Retinal pigment epithelial cell (primary cell): ENCODE measurements at places on chromosomes 13 and 19.

DNA sequence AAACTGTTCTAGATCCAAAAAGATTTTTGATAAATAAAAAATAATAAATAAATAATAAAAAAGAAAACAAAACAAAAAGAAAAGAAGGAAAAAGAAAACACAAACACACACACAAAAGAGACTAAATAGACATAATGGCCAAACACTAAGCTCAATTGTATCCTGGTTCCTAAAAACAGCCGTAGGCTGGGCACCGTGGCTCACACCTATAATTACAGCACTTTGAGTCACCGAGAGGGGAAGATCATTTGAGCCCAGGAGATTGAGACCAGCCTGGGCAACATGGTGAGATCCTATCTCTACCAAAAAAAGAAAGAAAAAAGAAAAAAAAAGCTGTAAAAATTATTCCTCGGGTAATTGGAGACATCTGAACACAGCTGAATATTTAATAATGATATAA is 8.9 kb downstream of the ETHE1 start:
- DNase-seq: no peak

GRCh38 chr13:59474696-59475095 is 689.0 kb downstream of the DIAPH3 start:
- no peak for DNase-seq

GRCh38 chr19:10294368-10294697 is 4.6 kb downstream of the ICAM5 start:
- DNase-seq: no peak

GRCh38 chr13:50685491-50685890 is 158.0 kb downstream of the DLEU7 start:
- DNase-seq: peak; percentile 92

DNA sequence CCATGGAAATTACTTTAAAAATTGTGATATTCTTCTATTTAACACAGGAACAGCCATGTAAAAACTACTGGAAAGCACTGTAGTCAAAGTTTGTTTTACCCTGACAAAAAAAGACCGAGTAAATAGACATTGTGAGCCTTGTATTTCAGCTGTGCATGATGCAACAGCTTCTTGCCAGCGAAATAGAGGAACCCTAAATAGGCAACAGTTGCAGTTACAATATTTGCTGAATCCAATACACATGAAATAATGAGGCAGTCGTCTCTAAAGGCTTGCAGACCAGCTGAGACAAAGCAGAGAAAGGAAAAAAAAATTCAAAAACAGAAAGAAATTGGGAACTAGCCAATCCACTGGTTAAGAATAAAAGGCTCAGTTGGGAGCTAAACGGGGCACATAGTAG is 1001.1 kb downstream of the OLFM4 start:
- no peak for DNase-seq

DNA sequence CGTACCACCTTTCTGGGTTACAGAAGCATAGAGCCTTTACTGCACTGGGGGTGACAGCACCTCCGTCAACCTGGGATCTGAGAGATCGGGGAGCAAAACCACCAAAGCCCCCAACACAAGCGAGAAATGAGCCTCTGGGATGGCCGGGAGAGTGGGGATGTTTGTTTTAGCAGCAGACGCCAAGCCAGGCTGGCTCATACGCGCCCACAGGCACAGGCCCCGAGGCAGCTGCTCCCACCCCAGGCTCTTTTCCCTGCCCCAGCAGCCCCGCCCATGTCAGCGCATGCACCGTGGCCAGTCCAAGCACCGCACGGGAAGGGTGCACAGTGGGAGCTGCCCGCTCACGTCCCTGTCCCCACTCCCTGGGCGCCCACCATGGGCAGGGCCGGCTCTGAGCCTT is 8.5 kb downstream of the PIP5K1C start:
- DNase-seq: no peak

GRCh38 chr19:31503211-31503610 is 154.0 kb upstream of the TSHZ3 start:
- no peak for DNase-seq

- peak; percentile 51 for DNase-seq
Observed at GRCh38 chr13:105773863-105774538, 761.5 kb downstream of the EFNB2 start.

DNA sequence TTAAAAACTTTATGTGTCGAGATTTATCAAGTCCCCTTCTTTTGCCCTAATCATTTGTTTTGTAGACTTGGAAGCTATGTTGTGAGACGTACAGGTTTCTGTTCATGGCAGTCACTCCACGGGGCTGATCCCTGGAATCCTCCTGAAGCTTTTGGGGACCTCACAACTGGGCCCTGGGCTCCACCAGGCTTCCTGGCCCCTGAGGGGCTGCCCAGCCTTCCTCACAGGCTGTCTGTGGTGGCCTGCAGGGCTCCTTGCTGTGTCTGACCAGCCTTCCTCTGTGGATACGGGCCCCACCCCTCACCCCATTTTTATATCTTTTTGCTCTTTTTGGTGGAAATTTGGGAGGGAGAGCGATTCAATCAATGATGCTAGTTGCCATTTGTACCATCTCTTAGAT is 38.1 kb downstream of the CHST8 start:
- DNase-seq: no peak

DNA sequence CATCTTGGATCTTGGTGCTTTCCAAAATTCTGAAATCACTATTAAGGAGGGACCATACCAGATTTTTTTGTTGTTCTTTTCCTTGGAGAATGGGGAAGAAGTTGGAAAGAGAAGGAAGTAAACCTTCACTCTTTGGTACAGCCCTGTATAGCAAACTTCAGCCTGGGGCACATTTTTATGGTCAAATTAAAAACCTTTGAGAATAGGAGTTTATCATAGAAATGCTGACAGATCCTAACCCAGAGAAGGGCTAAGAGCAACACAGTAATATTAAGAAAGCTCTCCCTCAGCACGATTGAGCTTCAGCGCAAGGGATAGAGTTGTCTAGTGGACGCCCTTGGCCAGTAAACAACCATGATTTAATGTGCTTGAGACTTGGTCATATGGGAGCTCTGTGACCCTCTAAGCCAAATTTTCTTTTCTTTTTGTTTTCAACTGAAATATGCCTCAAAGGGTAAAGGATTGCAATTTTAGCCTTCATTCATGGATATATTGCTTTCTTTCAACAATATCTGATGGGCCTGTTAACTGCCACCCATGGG is 294.3 kb upstream of the MAB21L1 start:
- DNase-seq: no peak

GRCh38 chr13:110334841-110335490 is 27.9 kb downstream of the COL4A2 start:
- DNase-seq: no peak

DNA sequence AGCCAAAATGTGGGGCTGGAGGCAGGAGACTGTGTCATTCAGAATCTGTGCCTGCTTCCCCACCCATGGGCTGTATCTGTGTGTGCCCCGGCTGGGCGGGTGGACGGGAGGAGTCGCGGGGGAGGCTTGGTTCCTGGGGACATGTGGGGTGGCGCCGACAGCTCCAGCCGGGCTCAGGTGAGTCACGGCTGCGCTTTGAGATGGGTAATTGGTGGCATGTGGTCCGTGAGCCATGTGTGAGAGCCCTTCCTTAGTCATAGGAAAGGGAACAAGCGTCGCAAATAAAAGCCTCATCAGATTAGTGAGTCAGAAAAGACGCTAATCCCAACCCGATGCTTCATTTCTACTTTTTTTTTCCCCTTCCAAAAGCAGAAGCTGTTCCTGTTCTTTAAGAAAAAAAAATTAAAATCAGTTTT is 118.6 kb upstream of the ZNF536 start:
- peak; percentile 47 for DNase-seq

GRCh38 chr13:108777421-108778420 is 148.3 kb downstream of the MYO16 start:
- no peak for DNase-seq

DNA sequence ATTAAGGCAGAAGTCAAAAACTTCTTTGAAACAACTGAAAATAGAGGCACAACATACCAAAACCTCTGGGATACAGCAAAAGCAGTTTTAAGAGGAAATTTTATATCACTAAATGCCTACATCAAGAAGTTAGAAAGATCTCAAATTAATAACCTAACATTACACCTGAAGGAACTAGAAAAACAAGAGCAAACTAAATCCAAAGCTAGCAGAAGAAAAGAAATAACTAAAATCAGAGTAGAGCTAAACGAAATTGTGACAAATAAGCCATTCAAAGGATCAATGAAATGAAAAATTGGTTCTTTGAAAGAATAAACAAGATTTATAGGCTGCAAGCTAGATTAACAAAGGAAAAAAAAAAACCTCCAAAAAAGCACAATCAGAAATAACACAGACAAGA is 2.5 kb upstream of the GPR42 start:
- no peak for DNase-seq

DNA sequence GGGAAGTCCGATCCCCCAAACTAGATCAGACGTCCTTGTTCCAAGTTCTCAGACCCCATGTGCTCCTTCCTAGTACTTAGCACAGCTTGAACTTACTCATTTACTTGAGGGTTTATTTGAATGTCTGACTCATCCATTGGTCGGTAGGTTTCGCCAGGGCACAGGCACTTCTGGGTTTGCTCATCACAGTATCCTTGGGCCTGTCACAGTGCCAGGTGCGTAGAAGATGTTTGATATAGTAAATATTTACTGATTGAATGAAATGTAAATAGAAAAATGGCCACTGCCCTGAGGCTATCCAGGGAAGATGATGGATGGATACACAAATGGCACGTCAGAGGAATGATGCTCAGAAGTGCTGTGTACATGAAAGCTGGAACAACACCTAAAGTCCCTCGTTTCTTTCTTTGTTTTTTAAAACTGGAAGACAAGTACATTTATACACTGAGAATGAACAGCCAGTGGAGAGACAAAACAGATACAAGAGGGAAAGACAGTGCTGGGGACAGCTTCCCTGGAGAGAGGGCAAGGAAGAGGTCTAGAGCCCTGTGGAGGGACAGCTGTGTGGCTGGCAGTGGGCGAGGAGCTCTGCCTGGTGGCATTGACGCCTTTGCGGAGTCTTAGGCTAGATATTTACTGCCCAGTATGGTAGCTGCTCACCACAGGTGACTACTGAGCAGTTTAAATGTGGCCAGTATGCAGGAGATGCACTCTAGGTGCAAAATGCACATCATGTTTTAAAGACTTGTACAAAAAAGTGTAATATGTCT is 31.2 kb upstream of the KL start:
- no peak for DNase-seq

DNA sequence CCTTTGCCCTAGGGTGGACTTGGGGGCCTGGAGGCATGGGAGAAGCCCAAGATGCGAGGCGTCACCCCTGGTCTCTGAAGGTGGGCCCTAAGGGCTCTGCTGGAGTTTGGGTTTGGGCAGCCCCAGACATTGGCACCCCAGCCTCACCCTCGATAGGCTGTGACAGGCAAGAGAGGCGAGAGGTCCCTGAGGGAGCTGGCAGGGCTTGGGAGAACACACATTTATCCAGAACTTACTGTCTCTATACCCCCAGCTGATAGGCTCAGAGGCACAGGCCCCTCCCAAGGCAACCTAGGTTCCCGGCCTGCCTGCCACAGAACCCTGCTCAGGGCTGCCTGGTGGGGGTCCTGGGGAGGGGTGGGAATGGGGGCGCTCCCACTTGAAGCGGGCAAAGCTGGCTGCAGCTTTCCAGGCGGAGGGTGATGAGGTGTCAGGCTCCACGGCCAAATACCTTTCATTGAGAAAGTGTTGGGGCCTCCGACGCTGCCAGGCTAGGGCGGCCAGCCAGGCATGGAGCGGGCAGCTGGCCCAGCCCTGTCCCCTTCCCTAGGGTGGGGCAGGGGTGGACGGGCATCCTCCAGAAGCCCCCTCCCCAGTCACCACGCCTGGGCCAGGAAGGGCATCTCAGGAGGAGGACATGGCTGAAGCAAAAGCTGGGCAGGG is 9.7 kb downstream of the CILP2 start:
- no peak for DNase-seq

DNA sequence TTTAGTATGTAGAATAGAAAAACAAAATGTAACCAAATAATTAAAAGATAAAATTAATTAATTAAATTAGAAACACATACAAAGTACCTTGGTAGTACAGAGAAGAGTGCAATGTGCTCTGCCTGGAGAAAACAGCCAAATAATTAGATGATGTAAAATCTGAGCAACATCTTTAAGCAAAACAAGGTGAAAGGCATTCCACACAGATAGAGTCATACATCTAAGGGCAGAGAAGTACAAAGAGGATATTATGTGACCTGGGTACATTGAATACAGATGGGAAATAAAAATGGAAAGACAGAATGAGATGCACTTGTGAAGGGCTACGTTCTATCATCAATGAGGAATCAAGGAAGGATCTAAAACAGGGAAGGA is 25.2 kb upstream of the FNDC3A start:
- DNase-seq: no peak

DNA sequence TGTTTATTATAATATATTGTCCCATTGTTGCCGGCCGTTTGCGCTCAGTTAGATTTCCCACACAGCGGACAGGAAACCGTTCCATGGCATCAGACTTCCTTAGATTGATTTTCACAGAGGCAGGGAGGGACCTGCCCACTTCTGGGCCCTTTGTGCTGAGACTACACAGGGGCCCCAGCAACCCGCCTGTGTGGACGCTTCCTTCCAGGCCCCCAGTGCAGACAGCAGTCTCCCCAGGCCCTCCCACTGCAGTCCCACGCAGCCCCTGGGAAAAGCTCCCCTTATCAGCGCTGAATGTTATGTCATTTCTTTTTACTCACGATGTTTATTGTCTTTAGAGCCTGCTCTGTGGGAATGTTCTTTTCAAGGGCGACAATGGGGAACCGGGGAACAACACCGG is 351.7 kb upstream of the ARGLU1 start:
- DNase-seq: no peak

DNA sequence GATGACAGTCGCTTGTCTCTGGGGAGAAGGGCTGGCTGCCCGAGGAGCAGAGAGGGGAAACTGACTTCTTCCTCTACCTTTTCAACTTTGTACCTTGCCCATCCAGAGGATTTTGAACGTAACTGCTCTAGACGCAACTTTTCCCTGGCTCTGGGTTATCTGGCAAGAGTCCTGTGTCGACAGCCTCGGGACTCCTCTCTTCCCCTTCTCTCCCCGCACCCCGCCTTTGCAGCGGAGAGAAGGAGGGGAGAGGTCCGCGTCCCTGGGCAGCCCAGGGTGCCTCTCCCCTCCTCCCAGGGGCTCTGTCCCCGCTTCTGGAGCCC is 574 bp downstream of the SH3GL1 start:
- no peak for DNase-seq

DNA sequence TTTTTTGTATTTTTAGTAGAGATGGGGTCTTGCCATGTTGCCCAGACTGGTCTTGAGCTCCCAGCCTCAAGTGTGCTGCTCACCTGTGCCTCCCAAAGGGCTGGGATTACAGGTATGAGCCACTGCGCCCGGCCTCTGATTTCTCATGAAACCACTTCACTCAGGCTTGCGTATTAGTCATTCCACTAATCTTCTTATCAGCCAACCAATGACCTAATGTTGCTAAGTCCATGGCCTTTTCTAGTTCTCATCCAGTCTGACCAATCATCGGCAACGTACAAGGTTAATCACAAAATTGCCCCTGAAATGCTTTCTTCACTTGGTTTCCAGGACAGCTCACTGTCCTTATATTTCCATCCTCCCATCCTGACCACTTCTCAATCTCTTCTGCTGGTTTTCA is 605.3 kb upstream of the SLC10A2 start:
- DNase-seq: no peak

- no peak for DNase-seq
Observed at GRCh38 chr13:20326276-20326675, 94.2 kb upstream of the GJB6 start.

- DNase-seq: no peak
Observed at GRCh38 chr19:4360081-4360569, 16.8 kb downstream of the MPND start.
